Natural killer cell treated with Interleukin-12 subunit alpha and Interleukin-12 subunit beta and Interleukin-15 and Interleukin-18, amount 100 ng/mL, for 72 hours (primary cell): ENCODE measurements at places on chromosomes 4 and X. TPM values are rescaled to one million over a fixed set of nuclear protein-coding genes. Genes with fewer than 3 reads are reported as not detected.

DNA sequence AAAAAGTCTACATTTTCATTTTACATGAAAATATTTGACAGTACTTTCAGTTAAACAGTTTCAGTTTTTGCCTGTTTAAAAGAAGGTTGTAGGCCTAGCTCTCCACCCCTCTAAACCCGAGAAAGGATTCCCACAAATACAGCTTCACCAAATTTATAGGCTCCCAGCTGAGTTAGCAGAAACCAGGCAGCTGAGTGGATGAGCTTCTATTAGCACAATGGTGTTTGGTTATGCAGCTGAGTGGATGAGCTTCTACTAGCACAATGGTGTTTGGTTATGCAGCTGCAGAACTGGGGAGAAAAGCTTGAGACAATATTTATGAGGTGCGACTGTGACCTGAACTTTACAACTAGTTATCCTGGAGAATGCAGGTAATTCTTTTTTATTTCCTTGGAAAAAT lies 36.6 kb upstream of the PAQR3 start:
- no peak for DNase-seq

DNA sequence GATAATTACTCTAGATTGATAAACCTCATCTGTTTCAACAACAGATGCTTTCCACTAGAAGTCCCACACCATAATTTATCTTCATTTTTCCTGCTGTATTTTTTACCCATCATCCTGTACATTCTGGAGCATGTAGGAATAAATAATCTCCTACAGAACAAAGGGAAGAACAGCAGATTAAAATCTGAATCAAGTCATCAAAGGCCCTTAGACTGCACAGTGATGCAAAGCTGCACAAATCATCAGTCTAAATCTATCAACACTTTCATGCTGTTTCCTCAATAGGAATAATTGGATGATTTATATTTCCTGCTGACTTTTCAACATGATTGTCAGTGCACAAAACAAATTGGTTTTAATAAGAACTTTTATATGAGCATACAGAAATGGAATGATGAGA lies 1143.9 kb downstream of the STIM2 start:
- no peak for DNase-seq

DNA sequence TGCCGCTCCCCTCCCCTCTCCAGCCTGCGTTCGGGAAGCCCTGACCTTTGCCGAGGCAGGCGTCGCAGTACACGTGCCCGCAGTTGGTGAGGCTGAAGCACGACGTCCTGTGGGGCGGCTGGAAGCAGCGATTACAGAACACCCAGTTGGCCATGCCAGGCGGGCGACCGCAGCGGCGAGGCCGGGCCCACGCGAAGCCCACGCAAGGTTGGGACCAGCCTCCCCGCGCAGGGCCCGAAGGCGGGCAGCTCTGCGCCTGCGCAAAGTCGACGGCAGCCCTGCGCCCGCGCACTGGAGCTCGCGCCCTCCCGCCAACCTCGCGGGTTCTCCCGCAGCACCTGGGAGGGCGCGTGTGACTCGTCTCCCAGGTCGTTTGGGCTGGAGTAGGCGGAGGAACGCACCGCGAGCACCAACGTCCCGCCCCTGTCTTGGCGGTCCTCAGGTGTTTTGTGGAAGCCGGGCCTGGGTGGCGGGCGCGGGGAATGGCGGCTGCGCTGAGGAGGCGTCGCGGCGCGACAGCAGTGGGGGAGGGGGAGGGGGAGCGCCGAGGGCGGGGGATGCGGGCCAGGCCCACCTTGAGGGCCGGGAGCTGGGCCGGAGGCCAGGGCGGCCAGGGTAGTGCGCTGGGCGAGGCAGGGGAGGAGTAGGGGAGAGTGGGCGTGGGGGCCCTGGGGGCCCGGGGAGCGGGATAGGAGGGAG lies at the start of gene RNF212:
Gene RNF212 (minus strand): TSS at position 254 of the 699 bp plus-strand sequence. CDS start 100 bp downstream, at position 154.
- DNase-seq = no peak

DNA sequence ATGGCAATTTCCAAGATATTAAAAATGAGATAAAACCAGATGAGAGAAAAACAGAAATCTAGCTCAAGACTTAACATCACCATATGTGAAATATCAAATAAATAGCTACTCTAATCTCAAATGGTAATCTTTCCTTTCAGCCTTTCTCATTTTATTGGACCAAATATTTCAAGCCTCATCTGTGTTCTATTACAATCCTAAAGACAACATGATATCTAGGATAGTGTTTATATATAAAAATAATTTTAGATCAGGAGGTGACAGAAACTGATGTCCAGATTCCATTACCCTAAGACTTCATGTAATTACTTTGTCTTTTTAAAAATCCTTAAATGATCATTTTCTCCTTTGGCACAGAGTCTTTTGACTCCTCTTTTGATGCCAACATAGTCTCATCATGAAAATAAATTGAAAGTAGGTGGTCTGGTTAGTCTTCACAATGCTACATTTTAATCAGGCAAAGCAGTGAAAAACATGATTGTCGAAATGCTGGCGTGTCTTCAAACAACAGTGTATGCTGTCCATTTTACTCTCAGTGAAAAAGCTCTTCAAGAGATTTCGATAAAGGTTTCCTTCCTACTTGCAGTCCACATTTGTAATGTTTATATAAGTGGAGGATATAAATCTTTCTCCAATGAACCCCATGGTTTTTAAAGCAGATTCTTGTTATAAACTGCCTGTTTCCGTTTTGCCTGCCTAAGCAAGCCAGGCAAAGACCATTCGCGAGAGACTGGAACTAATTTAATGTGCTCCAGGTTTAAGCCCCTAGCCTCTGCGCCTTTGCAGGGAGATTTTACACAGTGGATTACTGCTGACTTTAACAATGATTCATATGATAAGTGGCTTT lies 169.8 kb downstream of the SCFD2 start:
- DNase-seq = no peak

USP27X gene
- total RNA-seq = 0.81 TPM

- DNase-seq = no peak
These were observed 42.1 kb downstream of the ZCCHC13 start for GRCh38 chrX:74346088-74346487.

DNA sequence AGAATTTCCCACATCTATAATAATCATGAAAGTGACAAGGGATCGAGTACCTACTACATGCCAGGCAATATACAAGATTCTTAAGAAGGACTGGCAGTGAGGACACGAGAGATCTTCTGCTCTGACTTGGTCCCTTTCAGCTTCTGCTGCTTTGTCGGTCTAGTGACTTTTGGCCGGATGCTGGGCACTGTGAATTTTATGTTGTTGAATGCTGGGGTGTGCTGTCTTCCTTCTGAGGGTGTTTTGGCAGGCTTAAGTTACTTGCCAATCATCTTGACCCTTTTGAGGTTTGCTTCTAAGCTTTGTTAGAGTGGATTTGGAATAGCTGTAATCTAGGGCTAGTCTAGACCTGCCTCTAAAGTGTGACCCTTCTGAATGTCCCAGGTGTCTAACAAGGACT lies 23.5 kb downstream of the NAT8L start:
- DNase-seq = no peak

CLIC2 gene
- total RNA-seq = not detected

DNA sequence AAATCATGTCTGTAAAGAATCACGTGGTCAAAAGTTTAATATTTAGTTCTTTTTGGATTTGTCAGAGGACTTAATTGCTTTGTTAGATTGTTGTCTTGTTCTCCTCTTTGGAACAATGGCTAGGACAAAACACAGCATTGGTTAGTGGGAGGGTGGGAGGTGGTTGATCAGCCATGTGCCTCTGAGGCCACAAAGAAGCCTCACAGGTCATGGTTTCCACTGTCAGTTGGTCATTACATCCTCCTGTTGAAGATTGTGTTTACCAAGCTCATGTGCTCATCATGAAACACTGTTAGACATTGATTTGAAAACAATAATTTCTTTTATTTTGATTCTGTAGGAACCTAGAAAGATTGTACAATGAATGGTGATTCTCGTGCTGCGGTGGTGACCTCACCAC lies 31.9 kb downstream of the ADD1 start:
- no peak for DNase-seq

ITM2A gene
- 37.0 TPM for total RNA-seq

CC2D2A gene
- not detected for total RNA-seq

- DNase-seq = no peak
These were observed 392.4 kb downstream of the UNC5C start for GRCh38 chr4:95156452-95156765.

- DNase-seq = no peak
These were observed 463.9 kb upstream of the PCDH7 start for GRCh38 chr4:30256116-30256832.
